IPS DF 6.9 (cell line): ENCODE measurements at places on chromosomes 1 and 21.

- no peak for DNase-seq
Measured at GRCh38 chr1:28915031-28915895, 894 bp downstream of the EPB41 start.

DNA sequence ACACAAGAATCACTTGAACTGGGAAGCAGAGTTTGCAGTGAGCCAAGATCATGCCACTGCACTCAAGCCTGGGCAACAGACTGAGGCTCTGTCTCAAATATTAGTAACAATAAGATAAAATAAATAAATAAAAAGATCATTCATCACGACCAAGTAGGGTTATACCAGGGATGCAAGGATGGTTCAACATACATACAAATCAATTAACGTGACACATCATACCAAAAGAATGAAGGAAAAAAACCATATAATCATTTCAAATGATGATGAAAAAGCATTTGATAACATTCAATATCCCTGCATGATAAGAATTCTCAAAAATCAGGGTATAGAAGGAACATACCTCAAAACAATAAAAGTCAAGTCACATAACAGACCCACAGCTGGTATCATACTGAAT is 38.3 kb downstream of the PHTF1 start:
- DNase-seq = no peak

- no peak for DNase-seq
Measured at GRCh38 chr1:233689017-233689747, 75.3 kb downstream of the KCNK1 start.

DNA sequence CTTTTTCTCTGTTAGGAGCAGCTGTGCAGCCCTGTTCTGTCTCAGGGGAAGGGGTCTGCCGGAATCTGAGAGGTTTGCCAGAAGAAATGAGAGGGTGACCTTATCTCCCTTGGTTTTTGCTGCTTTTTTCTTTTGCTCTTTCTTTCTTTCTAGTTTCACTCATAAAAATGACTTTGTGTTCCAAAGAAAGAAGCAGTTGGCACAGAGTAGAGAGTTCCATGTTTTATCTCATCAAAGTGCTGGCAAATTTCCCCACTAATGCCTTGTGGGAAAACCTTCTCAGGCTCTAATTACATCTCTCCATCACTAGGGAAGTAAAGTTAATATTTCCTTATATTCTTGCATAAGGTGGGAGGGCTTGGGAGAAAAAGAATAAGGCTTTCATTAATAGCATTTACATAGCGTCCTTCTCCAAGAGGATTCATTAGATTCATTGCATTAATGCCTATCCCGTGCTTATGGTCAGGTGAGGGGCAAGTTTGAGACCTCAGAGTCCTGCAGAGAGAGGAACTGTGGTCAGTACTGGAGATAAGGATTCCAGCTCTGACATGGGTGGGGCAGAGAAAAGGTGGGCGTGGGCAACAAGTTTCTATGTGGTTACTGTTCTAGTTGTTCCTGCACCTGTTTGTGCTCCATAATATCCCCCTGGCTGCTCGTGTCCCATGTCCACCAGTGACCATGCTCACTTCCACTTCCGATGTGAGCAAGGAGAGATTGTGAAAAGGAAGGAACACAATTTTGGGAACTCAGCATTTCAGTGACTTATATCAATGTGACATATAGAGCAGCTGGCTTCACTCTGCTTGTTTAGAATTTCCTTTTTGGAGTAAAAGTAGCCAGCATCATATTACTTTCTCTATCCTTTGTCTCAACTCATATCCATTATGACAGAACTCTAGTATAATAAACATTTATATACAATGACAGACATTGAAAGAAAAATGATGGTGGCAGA is 79.5 kb downstream of the DISC1 start:
- no peak for DNase-seq

GRCh38 chr1:7785108-7785507 is 1.0 kb downstream of the PER3 start:
- DNase-seq = no peak
